ENCODE measurements at places on chromosomes 4 and X. TPM values are rescaled to one million over a fixed set of nuclear protein-coding genes. Genes with fewer than 3 reads are reported as not detected.

FAM47A gene
- polyA plus RNA-seq: 0.13 TPM

REPS2 gene
- polyA plus RNA-seq: 7.1 TPM

HGFAC gene
- 3.0 TPM for polyA plus RNA-seq

SUPT20HL2 gene
- 0.18 TPM for polyA plus RNA-seq

GPM6B gene
- 18.1 TPM for polyA plus RNA-seq

CXorf49 gene
- not detected for polyA plus RNA-seq

NEIL3 gene
- 3.0 TPM for polyA plus RNA-seq

TLR1 gene
- polyA plus RNA-seq: 3.1 TPM

HSFX2 gene
- 0.46 TPM for polyA plus RNA-seq

MAGEA8 gene
- polyA plus RNA-seq: 0.10 TPM

POU3F4 gene
- polyA plus RNA-seq: not detected

OCRL gene
- 11.0 TPM for polyA plus RNA-seq

TREX2 gene
- polyA plus RNA-seq: 0.43 TPM

PCDH11X gene
- 0.58 TPM for polyA plus RNA-seq

TMEM154 gene
- 0.83 TPM for polyA plus RNA-seq

NDP gene
- 1.1 TPM for polyA plus RNA-seq

MAOA gene
- 0.58 TPM for polyA plus RNA-seq

CDKL5 gene
- 5.6 TPM for polyA plus RNA-seq

CT55 gene
- polyA plus RNA-seq: not detected

ITM2A gene
- 526 TPM for polyA plus RNA-seq

PIN4 gene
- polyA plus RNA-seq: 26.2 TPM

KIT gene
- polyA plus RNA-seq: 7.6 TPM

KCNE5 gene
- polyA plus RNA-seq: 82.6 TPM

GUCY1A1 gene
- polyA plus RNA-seq: 11.5 TPM

PCDH19 gene
- polyA plus RNA-seq: 7.4 TPM

NOX1 gene
- 0.25 TPM for polyA plus RNA-seq

HPGD gene
- polyA plus RNA-seq: 6.1 TPM

SSX2 gene
- not detected for polyA plus RNA-seq

MXRA5 gene
- 50.4 TPM for polyA plus RNA-seq

KCNIP4 gene
- 1.8 TPM for polyA plus RNA-seq

ANXA3 gene
- 5.6 TPM for polyA plus RNA-seq

PAGE2 gene
- not detected for polyA plus RNA-seq

RPL39 gene
- 2,825 TPM for polyA plus RNA-seq

All from hindlimb muscle (tissue), 1 donor.